AG09309 (cell line): ENCODE measurements at places on chromosomes 5 and 9.

DNA sequence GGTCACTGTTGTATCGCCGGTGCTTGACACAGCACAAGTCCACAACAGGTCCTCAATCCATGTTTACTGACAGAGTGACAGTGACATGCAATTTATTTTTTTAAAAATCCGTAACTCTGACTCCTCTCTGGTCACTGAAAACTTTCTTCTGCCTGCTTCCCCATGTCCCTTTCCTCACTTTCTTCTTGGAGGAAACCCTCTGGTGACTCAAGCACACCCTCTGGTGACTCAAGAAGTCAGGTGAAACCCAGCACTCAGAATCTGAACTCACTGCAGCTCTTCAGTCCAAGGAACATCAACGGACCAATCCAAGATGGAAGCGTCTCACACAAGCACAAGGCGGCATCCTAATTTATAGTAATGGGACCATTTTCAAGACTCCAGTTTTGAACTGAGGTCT lies 245.9 kb downstream of the FSTL4 start:
- DNase-seq = no peak

- no peak for DNase-seq
Observed at GRCh38 chr9:27528886-27529315, 713 bp downstream of the MOB3B start.

- DNase-seq = no peak
Observed at GRCh38 chr5:96816411-96816939, 8.7 kb upstream of the ERAP1 start.

- DNase-seq = no peak
Observed at GRCh38 chr9:7549249-7549648, 250.3 kb downstream of the DMAC1 start.

GRCh38 chr5:60613826-60614225 lies 86.1 kb downstream of the DEPDC1B start:
- no peak for DNase-seq

DNA sequence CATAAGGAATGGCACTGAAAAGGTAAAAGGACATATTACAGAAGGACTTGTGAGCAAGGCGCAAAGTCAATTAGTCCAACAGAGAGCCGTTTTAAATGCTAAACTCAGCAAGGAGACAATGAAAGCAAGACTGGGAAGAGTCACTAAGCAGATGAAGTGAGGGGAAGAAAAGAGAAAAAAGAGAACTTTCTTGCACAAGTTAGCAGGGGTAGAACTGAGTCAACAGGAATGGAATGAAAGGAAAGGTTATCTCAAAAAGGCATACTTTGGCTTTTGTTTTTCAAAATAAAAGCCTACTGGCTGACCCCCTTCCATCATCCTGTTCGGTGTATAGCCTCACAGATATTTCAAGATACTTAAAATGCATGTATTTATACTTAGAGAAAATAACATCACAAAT lies 75.0 kb downstream of the NR6A1 start:
- DNase-seq = no peak

- no peak for DNase-seq
Observed at GRCh38 chr5:150960791-150961396, 56.1 kb upstream of the ZNF300 start.

- DNase-seq = no peak
Observed at GRCh38 chr5:135735831-135736230, 98.6 kb upstream of the SLC25A48 start.

DNA sequence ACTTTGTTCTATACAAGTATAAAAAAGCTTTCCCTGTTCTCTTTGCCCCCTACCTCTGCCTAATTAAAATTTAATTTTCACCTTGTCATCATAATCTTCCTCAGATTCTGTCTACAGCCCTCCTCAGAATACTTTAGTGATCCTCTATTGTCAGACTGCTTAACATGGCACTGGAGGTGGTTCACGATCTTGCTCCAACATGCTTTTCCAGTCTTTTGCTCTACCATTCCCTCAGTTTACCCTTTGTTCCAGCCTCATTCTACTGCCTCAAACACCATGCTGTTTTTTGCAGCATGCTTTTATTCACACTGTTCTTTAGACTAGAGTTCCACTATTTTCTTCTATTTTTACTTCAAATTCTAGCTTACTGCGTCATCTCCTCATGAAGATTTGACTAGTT lies 10.4 kb downstream of the ALDH1A1 start:
- no peak for DNase-seq

- no peak for DNase-seq
Observed at GRCh38 chr9:120569556-120569955, 10.4 kb downstream of the CDK5RAP2 start.
